Smooth muscle cell of the brain vasculature (primary cell): ENCODE measurements at places on chromosomes 2 and 18.

GRCh38 chr18:78459668-78460067 is 520.0 kb upstream of the SALL3 start:
- DNase-seq = no peak

DNA sequence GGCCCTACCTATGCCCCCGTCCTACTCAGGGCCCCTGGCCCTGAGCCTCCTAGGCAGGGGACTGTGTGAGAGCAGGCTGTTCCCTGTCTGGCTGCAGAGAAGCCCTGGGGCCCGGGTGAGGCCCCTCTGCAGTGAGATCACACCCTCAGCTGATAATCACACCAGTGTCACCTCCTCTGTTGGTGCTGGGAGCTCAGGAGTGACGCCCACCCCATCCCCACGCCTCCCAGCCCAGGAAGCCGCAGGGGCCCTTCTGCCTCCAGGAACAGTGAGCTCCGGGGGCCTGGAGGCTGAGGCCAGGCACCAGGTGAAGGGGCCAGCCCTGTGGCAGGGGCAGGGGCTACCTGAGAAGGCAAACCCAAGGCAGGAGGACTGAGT is 20.0 kb downstream of the KCNIP3 start:
- DNase-seq = no peak

DNA sequence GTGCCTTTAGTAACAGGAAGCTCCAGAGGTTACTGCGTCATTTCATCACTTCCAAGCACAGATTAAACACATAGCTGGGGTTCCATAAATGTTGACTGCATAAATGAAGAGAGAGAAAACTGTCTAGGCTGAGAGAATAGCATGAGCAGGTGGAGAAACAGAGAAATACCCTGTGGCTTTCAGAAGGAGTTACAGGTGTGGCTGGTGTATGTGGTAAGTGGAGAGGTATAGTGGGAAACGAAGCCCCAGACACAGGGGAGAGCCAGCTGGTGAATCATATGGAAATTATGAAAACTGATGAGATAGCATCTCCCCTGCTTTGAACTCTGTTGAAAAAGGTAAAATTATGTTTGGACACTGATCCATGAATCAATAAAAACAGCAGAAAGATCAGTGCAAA is 807.4 kb upstream of the POU3F3 start:
- no peak for DNase-seq

GRCh38 chr2:222973237-222973636 is 78.8 kb upstream of the KCNE4 start:
- DNase-seq = no peak

GRCh38 chr18:5294457-5295230 is 882 bp downstream of the ZBTB14 start:
- DNase-seq = no peak

DNA sequence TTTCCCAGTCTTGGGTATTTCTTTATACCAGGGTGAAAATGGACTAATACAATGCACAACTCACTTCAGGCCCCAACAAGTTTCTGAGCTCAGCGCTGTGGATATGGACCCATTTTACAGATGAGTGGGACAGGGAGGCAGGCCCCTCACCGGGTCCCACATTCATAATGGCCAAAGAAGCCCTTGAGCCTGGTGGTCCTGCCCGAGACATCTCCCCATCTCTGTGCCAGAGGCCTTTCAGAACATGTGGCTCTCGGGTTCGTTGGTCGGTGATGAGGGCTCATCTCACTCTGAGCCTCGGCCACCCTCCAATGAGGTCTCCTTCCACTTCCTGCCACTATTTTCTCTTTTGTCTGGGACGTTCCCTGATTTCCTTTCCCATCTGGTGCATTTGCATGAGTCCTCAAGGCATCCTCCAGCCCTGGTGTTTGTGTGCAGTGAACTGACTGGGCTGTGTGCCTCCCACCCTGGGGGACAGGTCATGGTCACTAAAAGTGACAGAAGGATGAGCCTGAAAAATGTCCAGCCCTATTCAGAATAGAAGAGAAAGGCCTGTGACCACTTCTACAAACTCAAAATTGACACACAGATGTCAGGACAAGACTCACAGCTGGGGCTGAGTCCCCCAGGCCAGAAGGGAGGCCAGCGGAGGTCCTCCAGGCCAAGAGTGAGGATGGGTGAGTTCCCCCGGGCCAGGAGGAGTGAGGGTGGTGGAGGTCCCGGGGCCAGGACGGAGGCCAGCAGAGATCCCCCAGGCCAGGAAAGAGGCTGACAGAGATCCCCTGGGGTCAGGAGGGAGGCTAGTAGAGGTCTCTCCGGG is 134.5 kb downstream of the PTGR3 start:
- DNase-seq = no peak

- DNase-seq = no peak
Observed at GRCh38 chr18:3920832-3921231, 470.9 kb downstream of the TGIF1 start.

GRCh38 chr2:234203135-234203984 is 152.9 kb downstream of the SPP2 start:
- DNase-seq = peak; percentile 77

- no peak for DNase-seq
Observed at GRCh38 chr2:163884416-163884815, 148.6 kb upstream of the FIGN start.

DNA sequence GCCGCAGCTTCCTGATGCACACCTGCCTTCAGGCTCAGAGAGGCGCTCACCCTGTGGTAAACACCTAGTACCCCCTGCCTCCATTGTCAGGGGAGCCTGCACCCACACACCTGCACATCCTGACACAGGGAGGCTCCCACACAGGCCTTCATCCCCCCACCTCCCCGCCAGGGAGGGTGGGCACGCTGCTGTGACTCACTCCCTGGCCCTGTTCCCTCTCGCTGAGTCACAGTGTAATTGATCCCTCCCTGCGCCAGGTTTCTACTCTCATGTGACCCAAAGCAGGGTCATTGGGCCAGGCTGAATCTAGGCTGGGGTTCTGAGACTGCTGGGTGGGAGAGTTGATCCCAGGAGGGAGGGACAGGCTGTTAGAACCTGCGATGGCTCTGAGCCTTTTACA is 8.5 kb upstream of the CELF4 start:
- no peak for DNase-seq
